Bladder microvascular endothelial cell (primary cell): ENCODE measurements at places on chromosomes 2 and 18. TPM values are rescaled to one million over a fixed set of nuclear protein-coding genes. Genes with fewer than 3 reads are reported as not detected.

Gene CD207
- total RNA-seq, result 0.16 TPM in 1 of 2 replicates, not detected in the other

Gene CRYGC
- total RNA-seq, result not detected in 2 replicates

Gene POTEF
- total RNA-seq, result 0.16 and 0.25 TPM in 2 replicates

Gene CNRIP1
- 34.0 and 42.7 TPM in 2 replicates for total RNA-seq

Gene IL1F10
- total RNA-seq, result not detected in 2 replicates

Gene SUMO1
- total RNA-seq, result 92.6 and 94.8 TPM in 2 replicates

Gene CERKL
- not detected in 2 replicates for total RNA-seq

Gene LOXHD1
- total RNA-seq, result 0.06 and 0.16 TPM in 2 replicates

Gene C1QL2
- total RNA-seq, result not detected in 2 replicates

Gene SP5
- not detected in 2 replicates for total RNA-seq

Gene GPR39
- 0.31 TPM in 1 of 2 replicates, not detected in the other for total RNA-seq

Gene NRP2
- total RNA-seq, result 109 and 270 TPM in 2 replicates

Gene ZNF892
- 3.6 and 7.7 TPM in 2 replicates for total RNA-seq

Gene FAP
- 9.7 and 12.1 TPM in 2 replicates for total RNA-seq

Gene COLEC11
- 0.16 and 0.57 TPM in 2 replicates for total RNA-seq

Gene VWC2L
- total RNA-seq, result not detected in 2 replicates

Gene TPO
- 0.32 TPM in 1 of 2 replicates, not detected in the other for total RNA-seq

Gene NXPH2
- total RNA-seq, result not detected in 2 replicates

Gene CMPK2
- total RNA-seq, result 1.4 and 3.6 TPM in 2 replicates

Gene PLCD4
- total RNA-seq, result 0.32 and 1.5 TPM in 2 replicates

Gene ARL5A
- total RNA-seq, result 29.6 and 168 TPM in 2 replicates

Gene RFX8
- 0.49 and 0.50 TPM in 2 replicates for total RNA-seq

Gene SERPINB3
- total RNA-seq, result not detected in 2 replicates

Gene COL4A4
- under 0.01 TPM in 1 of 2 replicates, not detected in the other for total RNA-seq

Gene EPB41L3
- 15.4 and 27.3 TPM in 2 replicates for total RNA-seq

Gene MYCN
- total RNA-seq, result 5.0 and 6.2 TPM in 2 replicates

Gene STK36
- total RNA-seq, result 6.6 and 21.6 TPM in 2 replicates

Gene NPAS2
- 1.1 and 19.3 TPM in 2 replicates for total RNA-seq

Gene DOK6
- total RNA-seq, result under 0.01 and 1.0 TPM in 2 replicates

Gene MBD2
- 18.0 and 93.0 TPM in 2 replicates for total RNA-seq

Gene TMEM17
- total RNA-seq, result 0.65 and 1.1 TPM in 2 replicates

Gene DLGAP1
- 3.7 TPM in 1 of 2 replicates, not detected in the other for total RNA-seq

Gene KCNE4
- 0.31 and 0.65 TPM in 2 replicates for total RNA-seq

Gene EVX2
- not detected in 2 replicates for total RNA-seq

Gene RAB27B
- total RNA-seq, result under 0.01 TPM in 1 of 2 replicates, not detected in the other

Gene WNT6
- not detected in 2 replicates for total RNA-seq

Gene HADHA
- total RNA-seq, result 142 and 186 TPM in 2 replicates

Gene RAD51AP2
- not detected in 2 replicates for total RNA-seq

Gene SRBD1
- total RNA-seq, result 9.4 and 21.9 TPM in 2 replicates

Gene COL6A3
- total RNA-seq, result 4.7 and 29.8 TPM in 2 replicates

Gene OTOS
- not detected in 2 replicates for total RNA-seq

Gene SNORC
- total RNA-seq, result under 0.01 and 0.63 TPM in 2 replicates

Gene CDH2
- 4.7 and 17.4 TPM in 2 replicates for total RNA-seq

Gene SGPP2
- not detected in 2 replicates for total RNA-seq

Gene ASXL3
- under 0.01 and 0.13 TPM in 2 replicates for total RNA-seq

Gene ITPRIPL1
- total RNA-seq, result 4.7 and 11.0 TPM in 2 replicates

Gene LYPD6
- total RNA-seq, result 1.5 and 15.9 TPM in 2 replicates

Gene CYP27C1
- total RNA-seq, result not detected in 2 replicates
